ENCODE measurements at places on chromosomes 7 and 10.

GRCh38 chr10:1171586-1171985 lies 115.4 kb downstream of the WDR37 start:
- no peak for DNase-seq

GRCh38 chr7:30347226-30348082 lies 63.1 kb downstream of the ZNRF2 start:
- no peak for DNase-seq

DNA sequence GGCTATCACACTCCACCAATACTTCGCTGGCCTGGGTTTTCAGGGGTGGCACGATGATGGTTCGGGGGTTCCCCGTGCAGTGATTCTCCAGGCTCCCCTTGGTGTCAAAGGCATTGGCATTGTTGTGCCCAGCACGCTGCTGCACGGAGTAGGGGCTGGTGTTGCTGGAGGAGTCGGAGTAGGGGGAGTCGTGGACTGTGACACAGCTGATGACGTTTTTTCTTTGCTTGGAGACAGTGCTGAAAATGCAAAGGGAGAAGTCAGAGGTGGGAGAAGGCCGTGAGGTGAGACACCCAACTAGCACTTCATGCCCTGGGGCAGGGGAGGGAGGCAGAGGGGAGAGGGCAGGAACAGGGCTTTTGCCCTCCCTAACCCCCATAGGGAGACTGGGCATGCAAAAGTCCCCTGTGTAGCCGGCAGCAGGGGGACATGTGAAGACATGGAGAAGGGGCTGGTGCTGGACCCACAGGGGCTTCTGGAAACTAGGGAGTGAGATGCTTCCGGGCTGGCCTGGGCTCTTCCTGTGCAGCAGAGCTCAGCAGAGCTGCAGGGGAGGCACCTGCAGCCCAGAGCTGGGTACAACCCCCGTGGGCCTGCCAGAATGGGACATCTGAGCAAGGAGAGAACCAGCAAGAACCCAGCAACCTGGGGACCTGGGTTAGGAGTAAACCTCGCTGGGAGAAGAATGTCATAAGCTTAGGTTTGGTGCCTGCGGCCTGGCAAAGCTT lies 60.5 kb downstream of the CLEC2L start:
- no peak for DNase-seq

DNA sequence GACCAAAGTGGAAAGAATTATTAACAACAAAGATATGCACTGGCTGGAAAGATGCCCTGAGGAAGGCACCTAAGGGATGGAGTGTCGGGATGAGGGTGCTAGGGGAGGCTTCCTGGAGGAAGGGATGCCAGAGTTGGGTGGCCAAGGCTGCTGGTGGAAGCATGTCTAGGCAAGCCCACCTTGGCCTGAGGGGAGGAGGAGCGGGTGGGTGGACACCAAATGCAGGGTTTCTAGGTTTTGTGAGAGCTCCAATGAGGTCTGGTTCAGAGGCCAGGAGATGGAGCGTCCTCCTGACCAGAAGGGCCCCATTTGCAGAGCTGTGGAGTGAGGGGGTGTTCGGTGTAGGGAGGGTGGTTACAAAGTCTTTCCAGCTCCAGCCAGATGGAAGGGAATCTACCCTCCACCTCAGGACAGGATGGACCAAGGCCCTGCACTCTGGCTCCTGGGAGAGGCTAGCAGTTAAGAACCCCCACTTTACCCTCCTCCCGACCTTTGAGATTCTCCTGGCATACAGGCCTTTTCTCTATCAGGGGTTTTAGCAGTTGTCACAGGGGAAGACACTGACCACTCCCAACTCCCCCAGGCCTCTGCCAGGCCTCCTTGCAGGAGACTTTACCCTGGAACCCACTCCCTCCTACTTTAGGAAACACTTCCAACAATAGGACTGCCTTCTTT lies 3.0 kb upstream of the DDIT4 start:
- no peak for DNase-seq

GRCh38 chr10:22932626-22933370 lies 4.9 kb downstream of the ARMC3 start:
- no peak for DNase-seq
